ENCODE measurements at places on chromosomes 5 and 9. TPM values are rescaled to one million over a fixed set of nuclear protein-coding genes. Genes with fewer than 3 reads are reported as not detected.

Gene BSPRY
- total RNA-seq: not detected

Gene PIP5KL1
- total RNA-seq: 0.97 TPM

Gene GBGT1
- total RNA-seq: 0.32 TPM

Gene FST
- total RNA-seq: 3.2 TPM

Gene FSTL4
- not detected for total RNA-seq

Gene IL9
- not detected for total RNA-seq

Gene CDH12
- not detected for total RNA-seq

Gene NPR3
- 0.13 TPM for total RNA-seq

Gene ABCA1
- 16.8 TPM for total RNA-seq

Gene SVEP1
- 1.4 TPM for total RNA-seq

Gene FBN2
- total RNA-seq: 5.7 TPM

Gene QRFP
- total RNA-seq: not detected

Gene SGCD
- 0.38 TPM for total RNA-seq

Gene CER1
- not detected for total RNA-seq

Gene SLC27A6
- total RNA-seq: not detected

Gene WWC1
- total RNA-seq: 0.31 TPM

Gene NOXA1
- 2.1 TPM for total RNA-seq

Gene GMCL2
- not detected for total RNA-seq

Gene FAM221B
- total RNA-seq: not detected

Gene FBXW2
- 42.8 TPM for total RNA-seq

Gene TNFSF15
- 0.32 TPM for total RNA-seq

Gene TRAF2
- 35.2 TPM for total RNA-seq

Gene DCANP1
- total RNA-seq: not detected

Gene AHRR
- 3.5 TPM for total RNA-seq

Gene PCDHGA1
- 0.32 TPM for total RNA-seq

Gene PCDH12
- 22.0 TPM for total RNA-seq

Gene THOC3
- 60.4 TPM for total RNA-seq
